ENCODE measurements at places on chromosomes 13 and 19.

DNA sequence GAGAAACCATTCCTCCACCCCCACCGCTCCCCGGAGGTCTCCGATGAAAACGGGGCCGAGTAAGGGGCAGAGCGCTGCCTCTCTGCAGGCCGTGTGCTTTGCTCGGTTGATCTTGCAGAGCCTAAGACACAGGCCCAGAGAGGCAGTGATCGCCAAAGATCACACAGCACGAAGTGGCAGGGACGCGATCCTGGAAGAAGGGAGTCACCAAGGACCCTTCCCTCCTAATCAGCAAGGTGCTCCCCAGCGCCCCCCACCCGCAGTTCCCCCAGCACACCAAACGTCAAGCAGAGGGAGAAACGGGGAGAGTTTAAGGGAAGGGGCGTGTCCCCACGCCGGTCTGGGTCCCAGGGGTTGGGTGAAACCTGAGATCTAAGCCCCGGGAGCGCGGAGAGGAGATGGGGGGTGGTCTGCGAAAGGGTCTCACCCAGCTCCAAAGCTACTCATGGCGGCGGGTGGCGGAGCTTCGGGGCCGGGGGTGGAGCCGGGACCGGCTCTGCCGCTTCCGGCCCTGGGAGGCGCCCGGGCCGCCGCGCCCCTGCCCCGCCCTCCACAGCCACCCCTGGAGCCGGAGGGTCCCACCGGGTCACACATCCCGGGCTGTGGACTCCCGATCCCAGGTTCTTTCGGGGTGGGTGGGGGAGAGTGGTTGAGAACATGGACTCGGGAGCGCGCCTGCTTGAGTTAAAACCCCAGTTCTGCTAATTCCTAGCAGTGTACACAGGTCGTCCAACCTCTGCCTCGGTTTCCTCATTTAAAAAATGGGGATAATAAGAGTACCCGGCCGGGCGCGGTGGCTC lies at the start of gene EML2:
Gene EML2 (minus strand): TSS at position 468 of the 800 bp plus-strand sequence. CDS start 21 bp downstream, at position 447.
- peak; percentile 54 for DNase-seq

DNA sequence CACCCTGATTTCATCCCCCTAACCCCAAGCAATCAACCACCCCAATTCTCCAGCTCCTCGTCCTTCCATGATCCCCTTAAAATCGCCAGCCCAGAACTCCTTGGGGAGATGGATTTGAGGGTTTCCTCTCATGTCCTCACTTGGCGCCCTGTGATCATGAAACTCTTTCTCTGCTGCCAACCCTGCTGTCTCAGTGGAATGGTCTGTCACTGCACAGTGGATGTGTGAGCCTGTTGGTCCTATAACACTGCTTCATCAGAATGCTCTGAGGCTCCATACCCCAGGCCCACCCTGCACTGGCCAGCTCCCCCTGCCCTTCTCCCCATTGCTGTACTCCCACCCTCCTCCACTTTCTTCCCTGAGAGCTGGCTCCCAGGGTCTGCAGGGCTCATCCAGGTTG lies 12.6 kb upstream of the ZNF792 start:
- no peak for DNase-seq

GRCh38 chr13:103282571-103283450 lies 216.6 kb upstream of the SLC10A2 start:
- DNase-seq: peak; percentile 24

DNA sequence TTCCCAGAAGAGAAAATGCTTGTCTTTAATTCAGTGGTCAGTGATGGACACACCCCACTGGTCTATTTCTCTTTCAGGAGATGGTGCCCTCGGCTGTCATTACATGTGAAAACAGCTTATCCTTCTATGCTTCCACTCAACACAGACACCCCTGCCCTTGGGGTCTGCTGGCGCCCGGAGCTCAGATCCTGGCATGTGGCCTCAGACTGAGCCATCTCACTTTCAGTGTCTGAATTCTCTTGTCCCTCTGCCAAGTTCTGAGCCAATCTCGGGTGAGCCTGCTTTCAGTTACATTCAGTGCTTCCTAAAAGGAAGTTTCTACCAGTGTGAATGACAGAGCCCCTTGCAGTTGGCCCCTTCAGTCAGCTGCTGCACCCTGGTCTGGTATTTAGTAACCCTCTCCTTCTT lies 293.6 kb downstream of the DNAJC15 start:
- no peak for DNase-seq

DNA sequence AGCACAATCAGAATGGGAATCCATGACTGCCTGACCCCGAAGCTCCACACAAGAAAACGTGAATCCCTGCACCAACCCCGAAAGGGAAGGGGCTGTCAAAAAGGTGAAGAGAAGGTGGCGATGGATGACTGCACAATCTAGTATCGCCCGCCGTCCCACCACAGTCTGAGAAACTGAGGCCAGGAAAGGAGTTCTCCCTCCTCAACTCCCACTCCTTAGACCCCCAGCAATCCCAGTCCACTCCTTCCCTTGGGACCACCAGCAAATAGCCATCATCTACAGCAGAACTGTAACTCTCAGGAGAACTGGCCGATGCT lies 451 bp downstream of the NOSIP start:
- DNase-seq: no peak

DNA sequence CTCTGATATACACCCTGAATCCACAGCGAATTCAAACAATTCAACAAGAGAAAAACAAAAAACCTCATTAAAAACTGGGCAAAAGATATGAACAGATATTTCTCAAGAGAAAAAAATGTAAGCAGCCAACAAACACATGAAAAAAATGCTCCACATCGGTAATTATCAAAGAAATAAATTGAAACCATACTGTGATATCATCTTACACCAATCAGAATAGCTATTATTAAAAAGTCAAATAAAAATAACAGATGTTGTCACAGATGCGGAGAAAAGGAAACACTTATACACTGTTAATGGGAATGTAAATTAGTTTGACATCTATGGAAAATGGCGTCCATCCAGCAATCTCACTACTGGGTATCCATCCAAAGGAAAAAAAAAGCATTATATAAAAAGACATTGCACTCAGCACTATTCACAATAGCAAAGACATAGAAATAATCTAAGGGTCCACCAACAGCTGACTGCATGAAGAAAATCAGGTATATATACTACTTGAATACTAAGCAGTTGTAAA lies 1495.0 kb upstream of the PCDH20 start:
- no peak for DNase-seq

DNA sequence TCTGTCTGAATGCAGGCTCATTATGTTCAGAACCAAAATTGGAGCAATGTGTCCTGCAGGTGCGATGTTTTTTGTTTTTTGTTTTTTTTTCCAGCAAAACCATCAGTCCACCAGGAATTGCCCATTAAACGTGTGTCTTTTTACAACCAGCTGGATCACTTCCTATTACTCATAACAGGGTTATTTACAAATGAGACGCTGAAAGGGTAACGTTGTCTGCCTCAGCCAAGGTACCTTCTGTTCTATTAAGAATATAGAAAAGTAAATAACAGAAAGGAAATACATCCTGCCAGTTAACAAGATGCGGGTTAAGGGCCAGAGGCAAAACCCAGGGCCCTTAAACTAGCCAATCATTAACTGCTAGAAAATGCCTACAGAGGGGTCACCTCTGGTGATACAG lies 590.4 kb downstream of the TBC1D4 start:
- no peak for DNase-seq

GRCh38 chr13:103965506-103966243 lies 899.5 kb upstream of the SLC10A2 start:
- no peak for DNase-seq
